ENCODE measurements at places on chromosomes 2 and 18.

DNA sequence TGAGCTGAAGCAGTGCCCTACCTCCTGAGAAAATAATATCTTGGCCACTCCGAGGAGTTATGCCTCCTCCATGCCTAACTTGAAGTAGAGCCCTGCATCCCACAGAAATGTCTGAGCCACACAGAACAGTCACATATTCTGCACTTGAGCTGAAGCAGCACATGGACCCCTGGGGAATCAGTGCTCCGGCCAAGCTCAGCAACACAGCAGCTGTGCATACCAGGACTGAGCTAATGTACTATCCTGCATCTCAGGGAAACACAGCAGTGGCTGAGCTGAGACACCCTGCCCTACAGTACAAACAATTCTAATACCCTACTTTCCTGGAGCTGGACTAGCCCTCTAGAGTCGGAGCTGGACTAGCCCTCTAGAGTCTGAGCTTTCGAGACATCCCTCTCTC is 166.9 kb downstream of the ZNF516 start:
- no peak for DNase-seq

GRCh38 chr2:99611786-99612185 is 122.0 kb upstream of the REV1 start:
- DNase-seq: no peak

DNA sequence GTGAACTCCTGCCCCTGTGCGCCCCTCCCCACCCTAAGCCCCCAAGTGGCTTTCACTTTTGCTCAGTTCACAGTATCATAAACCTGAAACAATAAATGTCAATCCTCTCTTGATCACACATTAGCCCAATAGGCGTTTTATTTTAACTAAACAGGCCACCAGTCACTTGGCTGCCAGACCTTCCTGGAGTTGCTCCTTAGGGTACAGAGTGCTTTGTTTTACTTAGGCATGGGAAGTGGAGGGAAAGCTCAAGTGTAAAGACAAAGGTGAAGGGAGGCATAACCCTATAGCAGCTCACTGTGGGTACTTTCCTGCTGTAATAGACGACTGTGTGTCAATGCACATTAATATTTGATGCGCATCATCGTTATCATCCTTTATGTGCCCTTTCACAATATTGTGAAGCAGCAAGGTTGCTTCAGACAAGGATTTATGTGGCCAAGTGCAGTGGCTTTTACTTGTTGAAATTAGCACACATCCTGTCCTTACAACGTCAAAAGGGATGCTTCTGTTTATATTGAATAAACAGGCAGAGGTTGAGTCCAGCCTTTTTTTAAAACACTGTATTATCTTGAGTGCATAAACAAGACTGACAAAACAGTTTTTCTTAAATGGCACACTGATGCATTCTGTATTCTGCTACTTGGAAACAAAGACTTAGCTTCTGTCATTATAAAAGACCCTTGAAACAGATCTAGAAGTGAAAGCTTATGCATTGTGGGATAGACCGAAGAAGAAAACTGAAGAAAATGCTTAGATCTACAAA is 168.5 kb downstream of the TMEFF2 start:
- no peak for DNase-seq

DNA sequence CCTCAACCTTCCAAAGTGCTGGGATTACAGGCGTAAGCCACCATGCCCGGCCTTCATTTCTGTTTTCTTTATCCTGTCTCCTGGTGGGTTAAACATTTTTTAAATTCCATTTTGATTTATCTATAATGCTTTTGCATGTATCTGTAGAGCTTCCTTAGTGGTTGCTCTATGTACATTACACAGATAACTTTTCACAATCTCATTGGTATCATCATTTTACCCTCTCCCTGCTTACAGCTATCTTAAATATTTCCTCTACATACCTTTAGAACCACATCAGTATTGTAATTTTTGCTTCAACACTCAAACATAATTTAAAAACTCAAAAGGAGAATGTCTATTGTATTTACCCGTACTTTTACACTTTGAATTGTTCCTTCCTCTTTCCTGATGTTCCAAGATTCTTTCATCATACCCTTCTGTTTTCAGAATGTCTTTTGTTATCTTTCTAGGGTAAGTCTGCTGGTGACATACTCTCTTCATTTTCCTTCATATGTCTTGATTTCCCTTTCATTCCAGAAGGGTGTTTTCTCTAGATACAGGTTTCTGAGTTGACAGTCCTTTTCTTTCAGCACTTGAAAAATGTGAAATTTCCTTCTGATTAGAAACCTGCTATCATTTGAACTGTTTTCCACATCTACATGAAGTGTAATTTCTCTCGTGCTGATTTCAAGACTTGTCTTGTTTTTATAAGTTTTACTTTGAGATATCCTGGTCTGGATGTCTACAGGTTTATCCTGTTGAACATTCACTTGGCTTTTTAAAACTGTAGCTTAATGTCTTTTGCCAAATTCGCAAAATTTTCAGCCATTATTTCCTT is 21.9 kb downstream of the PPP3R1 start:
- DNase-seq: no peak

GRCh38 chr18:39037925-39038324 is 1472.3 kb upstream of the CELF4 start:
- no peak for DNase-seq

GRCh38 chr2:176725873-176726645 is 456.8 kb downstream of the MTX2 start:
- no peak for DNase-seq

DNA sequence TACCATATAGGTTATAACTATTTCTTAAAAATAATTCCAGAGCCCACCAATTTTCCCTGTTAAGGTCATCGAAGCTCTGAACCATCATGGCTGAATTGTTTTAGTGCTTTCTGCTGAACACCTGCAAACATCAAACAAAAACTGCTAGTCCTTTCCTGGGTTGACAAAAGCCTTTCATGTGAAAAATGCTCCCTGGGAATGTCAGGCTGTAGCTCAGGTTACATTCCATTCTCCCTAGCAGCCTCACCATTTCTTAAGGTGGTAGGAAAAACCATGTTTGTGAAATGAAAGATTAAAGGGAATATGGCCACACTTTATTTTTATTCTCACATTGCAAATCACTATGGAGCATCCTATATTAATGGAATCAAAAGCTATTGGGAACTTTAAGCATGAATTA is 5.7 kb downstream of the TCF4 start:
- DNase-seq: no peak

- DNase-seq: no peak
These were observed 16.4 kb downstream of the MAP3K19 start for GRCh38 chr2:135030826-135031225.
